ENCODE measurements at places on chromosomes 13 and 19. TPM values are rescaled to one million over a fixed set of nuclear protein-coding genes. Genes with fewer than 3 reads are reported as not detected.

GRCh38 chr13:72745260-72745659 lies 17.5 kb downstream of the BORA start:
- no peaks in the 10 kb centered on the region for H3K27me3 ChIP-seq
- no peak overlapping the region for H3K4me3 ChIP-seq
- H3K36me3 ChIP-seq: peaks cover 39% of the 10 kb centered on the region

DNA sequence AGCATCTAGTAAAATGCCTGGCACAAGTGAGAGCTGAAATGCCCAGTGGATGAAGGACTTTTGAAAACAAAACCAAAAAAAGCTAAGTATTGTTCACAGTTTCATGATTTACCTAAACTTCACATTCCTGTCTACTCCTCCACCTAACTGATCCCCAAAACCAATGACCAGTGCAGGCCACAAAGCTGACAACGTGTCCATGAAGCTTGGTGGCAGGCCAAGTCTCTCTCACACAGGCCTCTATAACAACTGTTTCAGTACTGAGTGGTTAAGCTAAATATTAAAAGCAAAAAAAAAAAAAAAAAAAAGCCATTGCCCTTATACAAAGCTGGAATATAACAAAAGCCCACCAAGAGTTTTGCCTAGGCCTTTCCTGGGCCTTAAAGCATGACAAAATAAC lies 36.4 kb downstream of the STK24 start:
- H3K4me3 ChIP-seq: no peak overlapping the region
- H3K27ac ChIP-seq: no peak overlapping the region
- no peak for DNase-seq
- peaks cover 32% of the 10 kb centered on the region for H3K36me3 ChIP-seq
- H3K27me3 ChIP-seq: no peaks in the 10 kb centered on the region

- peak; percentile 90 for DNase-seq
- H3K27me3 ChIP-seq: no peaks in the 10 kb centered on the region
- no peak overlapping the region for H3K27ac ChIP-seq
- H3K4me3 ChIP-seq: no peak overlapping the region
- H3K36me3 ChIP-seq: peaks cover 21% of the 10 kb centered on the region
Measured at GRCh38 chr19:50486823-50487515, 10.3 kb upstream of the GARIN5A start.

DNA sequence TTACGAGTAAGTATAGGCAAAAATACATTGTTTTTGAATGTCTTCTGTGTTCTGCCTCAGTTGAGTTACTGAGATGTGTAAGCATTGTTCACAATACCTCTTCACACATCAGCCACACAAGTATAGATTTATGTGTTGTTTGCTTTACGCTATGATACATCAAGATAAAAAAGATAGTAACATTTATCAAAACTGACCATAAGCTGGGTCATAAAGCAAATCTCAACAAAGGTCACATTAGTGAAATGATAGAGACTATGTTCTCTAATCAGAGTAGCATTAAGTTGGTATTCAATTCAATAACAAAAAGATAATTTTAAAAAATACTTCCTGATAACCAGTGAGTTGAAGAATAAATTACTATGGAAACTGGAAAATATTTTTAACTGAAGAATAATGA lies 127.5 kb downstream of the ZAR1L start:
- H3K4me1 ChIP-seq: no peaks in the 10 kb centered on the region
- H3K27ac ChIP-seq: no peak overlapping the region
- no peaks in the 10 kb centered on the region for H3K36me3 ChIP-seq
- no peaks in the 10 kb centered on the region for H3K27me3 ChIP-seq
- no peak overlapping the region for H3K4me3 ChIP-seq

GRCh38 chr19:5507065-5507909 lies 52.1 kb downstream of the ZNRF4 start:
- H3K4me1 ChIP-seq: no peaks in the 10 kb centered on the region
- no peak for DNase-seq
- H3K27me3 ChIP-seq: peaks cover 6% of the 10 kb centered on the region

GRCh38 chr13:28705461-28706083 lies 13.2 kb downstream of the SLC46A3 start:
- no peak overlapping the region for H3K4me3 ChIP-seq
- no peak overlapping the region for H3K27ac ChIP-seq

DNA sequence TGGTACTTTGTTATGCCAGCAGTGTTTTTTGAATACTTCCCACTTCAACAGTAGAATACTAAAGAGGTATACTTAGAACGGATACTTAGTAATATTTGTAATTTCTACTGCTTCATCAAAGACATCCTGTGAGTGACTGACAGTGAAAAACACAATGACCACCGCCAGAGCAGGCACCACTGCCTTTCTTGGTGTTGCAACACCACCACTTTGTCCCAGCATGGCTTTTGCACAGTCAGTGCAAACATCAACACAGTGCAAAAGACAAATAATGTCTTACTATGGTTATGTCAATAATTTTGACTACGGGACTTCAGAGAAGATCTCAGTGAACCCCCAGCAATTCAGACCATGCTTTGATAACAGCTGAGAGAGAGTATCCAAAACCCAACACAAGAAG lies 220.5 kb downstream of the RBM26 start:
- peaks cover 6% of the 10 kb centered on the region for H3K4me1 ChIP-seq
- no peak overlapping the region for H3K27ac ChIP-seq
- peaks cover 7% of the 10 kb centered on the region for H3K27me3 ChIP-seq
- no peaks in the 10 kb centered on the region for H3K36me3 ChIP-seq
- no peak for DNase-seq

- H3K27ac ChIP-seq: peak overlapping the region; percentile 76
- peaks cover 15% of the 10 kb centered on the region for H3K36me3 ChIP-seq
- peak overlapping the region; percentile 68 for H3K4me3 ChIP-seq
- peak; percentile 83 for DNase-seq
- H3K4me1 ChIP-seq: peaks cover 31% of the 10 kb centered on the region
- no peaks in the 10 kb centered on the region for H3K27me3 ChIP-seq
Measured at GRCh38 chr19:49889687-49890348, 6.9 kb downstream of the IL4I1 start.

- no peak for DNase-seq
- H3K4me1 ChIP-seq: peaks cover 5% of the 10 kb centered on the region
Measured at GRCh38 chr13:113950451-113951245, 23.2 kb downstream of the C13orf46 start.

- peaks cover 13% of the 10 kb centered on the region for H3K27me3 ChIP-seq
- no peak overlapping the region for H3K4me3 ChIP-seq
- DNase-seq: no peak
- no peak overlapping the region for H3K27ac ChIP-seq
Measured at GRCh38 chr13:39283072-39283471, 244.8 kb downstream of the NHLRC3 start.

PDE4C gene
- not detected for total RNA-seq

CYP2F1 gene
- total RNA-seq: not detected

ZNF610 gene
- 3.2 TPM for total RNA-seq

ZNF559 gene
- 15.8 TPM for total RNA-seq
